Omental fat pad (tissue), 4 donors: ENCODE measurements at places on chromosomes 11 and 22.

- DNase-seq: no peak
Observed at GRCh38 chr22:50019316-50019715, 6.8 kb upstream of the IL17REL start.

- DNase-seq: no peak
Observed at GRCh38 chr11:94447149-94447548, 45.9 kb upstream of the GPR83 start.

- DNase-seq: no peak
Observed at GRCh38 chr11:106480581-106481190, 403.2 kb downstream of the AASDHPPT start.

DNA sequence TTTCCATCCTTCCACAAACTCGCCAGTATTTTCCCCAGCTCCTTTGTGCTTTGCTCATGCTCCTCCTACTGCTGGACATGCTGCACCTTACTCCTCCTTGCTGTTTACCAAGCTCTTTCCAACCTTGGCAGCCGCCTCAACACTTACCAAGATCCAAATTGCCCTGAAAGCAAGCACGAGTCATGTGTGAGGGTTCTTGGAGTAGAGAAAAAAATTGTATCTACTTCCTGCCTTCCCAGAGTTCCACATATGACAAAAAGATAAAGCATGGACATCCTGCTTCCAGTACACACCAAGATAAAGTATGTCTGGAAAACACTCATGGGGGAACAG lies 767.5 kb downstream of the NTM start:
- DNase-seq: no peak

DNA sequence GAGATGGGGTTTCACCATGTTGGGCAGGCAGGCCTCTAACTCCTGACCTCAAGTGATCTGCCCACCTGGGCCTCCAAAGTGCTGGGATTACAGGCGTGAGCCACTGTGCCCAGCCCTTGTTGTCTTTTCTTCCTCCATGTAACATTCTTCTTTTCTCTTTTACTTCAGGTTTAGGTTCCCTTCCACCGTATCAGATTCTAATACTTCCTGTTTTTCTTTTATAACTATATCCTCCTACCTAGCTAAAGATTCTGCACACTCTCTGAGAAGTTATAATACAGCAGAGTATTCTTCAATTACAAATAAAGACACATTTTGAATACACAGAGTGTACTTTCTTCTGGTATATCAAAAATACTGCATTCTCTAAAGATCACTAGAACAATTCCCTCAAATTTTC lies 33.2 kb upstream of the GAB2 start:
- DNase-seq: no peak

- DNase-seq: no peak
Observed at GRCh38 chr11:133711545-133711944, 133.8 kb downstream of the SPATA19 start.

DNA sequence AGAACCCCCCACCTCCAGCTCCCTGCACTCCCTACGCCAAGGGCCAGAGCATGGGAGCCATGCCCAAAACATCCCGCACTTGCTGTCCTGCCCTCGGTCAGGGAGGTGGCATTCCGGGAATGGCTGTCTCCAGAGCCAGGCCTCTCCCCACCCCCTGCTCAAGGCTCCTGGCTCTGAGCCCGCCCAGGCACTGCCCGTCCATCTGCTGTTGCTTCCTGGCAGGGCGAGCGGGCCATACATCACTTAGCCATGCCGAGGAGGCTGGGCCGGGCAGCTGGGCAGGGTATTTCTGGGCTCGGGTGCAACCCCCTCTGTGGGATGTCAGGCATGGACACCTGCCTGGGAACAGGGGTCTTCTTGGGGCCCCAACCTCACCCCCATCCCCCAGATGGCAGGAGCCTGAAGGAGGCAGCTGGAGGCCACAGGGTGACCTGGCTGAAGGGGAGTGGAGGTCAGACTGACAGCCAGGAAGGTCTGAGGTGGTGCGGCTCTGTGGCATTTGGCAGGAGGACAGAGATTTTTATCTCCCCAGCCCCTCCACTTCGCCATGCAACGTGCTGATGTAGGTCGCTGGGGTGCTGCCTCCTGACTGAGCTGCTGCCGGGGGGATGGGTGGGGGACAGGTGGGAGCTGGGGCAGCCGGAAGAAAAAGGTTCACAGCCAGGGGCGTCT lies 8.7 kb upstream of the CABP7 start:
- no peak for DNase-seq

GRCh38 chr11:116283300-116283699 lies 489.5 kb downstream of the BUD13 start:
- no peak for DNase-seq

GRCh38 chr11:22807855-22808570 lies 21.6 kb downstream of the SVIP start:
- no peak for DNase-seq

GRCh38 chr11:36394056-36394455 lies 98.0 kb downstream of the PRR5L start:
- DNase-seq: no peak

DNA sequence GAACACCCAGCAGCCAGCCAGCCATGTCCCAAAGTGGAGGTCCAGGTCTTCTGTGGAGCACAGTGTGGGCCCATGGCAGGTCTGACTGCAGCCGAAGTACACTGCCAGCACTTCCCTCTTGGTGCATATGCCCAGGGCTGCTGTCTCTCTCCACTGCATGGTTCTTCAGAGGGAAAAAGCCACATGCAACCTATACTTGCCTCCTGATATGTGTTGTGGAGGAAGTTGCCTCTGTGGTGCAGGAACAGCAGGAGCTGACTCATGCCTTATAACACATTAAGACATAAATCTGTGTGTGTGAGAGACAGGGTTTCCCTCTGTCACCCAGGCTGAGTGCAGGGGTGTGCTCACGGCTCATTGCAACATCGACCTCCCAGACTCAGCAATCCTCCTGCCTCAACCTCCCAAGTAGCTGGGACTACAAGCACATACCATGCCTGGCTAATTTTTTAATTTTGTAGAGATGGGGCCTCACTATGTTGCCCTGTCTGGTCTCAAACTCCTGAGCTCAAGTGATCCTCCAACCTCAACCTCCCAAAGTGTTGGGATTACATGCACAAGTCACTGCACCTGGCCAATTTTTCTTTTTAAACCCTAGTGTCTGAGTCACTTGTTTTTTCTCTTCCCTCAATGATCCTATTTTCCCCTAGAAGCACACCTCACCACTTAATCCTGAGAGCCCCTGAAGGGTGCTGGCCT lies 98.8 kb downstream of the MPPED2 start:
- DNase-seq: no peak

DNA sequence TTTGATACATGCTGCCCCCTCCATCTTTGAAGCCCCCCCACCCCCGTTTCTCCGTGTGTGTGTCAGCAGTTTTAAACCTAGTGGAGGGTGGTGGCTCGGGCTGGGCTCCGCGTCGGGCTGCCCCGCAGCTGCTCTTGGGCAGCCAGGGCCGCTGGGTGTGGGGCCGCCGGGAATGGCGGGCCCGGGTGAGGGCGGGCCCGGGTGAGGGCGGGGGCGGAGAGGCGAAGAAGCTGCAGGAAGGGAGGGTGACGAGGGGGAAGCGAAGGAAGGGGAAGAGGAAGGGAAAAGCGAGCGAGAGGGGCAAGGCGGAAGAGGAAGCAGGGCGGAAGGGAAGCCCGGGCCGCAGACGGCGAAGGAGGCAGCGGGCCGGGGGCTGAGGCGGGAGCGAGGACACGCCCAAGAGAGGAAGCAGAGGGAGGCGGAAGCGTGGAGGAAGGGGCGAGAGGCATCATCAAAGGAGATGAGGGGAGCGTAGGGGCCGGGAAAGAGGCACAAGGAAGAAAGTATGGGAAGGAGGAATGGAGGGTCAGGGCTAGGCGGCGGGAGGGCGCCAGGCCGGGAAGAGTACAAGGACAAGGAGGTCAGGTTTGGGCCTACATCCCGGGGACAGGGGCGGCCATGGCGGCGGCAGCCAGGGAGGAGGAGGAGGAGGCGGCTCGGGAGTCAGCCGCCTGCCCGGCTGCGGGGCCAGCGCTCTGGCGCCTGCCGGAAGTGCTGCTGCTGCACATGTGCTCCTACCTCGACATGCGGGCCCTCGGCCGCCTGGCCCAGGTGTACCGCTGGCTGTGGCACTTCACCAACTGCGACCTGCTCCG lies 82.4 kb downstream of the BCR start:
- no peak for DNase-seq

DNA sequence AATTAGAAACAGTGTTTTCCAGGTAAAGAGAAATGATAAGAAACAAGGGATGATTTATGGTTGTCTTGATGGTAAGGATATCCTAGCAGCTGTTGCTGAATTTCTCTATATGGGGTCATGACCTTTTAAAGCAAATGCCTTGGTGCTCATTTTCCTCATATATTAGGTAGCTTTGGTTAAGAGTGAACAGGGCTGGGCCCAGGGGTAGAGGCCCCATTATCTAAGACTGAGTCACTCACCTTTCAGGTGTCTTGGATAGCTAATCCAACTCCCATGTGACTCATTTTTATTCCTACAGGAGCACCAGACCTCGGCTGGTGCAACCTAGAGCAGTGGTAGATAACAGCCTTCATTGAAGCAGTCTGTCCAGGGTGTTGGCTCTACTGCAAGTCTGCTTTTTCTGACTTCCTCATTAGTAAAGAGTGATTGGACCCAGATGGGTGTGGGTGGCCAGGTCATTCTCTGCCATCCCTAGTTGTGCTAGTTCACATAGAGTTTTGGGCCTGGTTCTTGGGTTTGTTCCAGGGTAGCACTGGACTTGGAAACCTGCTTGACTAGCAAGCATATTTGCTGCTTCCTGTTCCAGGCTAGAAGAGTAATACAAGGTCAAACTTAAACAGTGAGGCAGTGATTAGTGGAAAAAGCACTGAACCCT lies 37.4 kb downstream of the CTNND1 start:
- DNase-seq: no peak

DNA sequence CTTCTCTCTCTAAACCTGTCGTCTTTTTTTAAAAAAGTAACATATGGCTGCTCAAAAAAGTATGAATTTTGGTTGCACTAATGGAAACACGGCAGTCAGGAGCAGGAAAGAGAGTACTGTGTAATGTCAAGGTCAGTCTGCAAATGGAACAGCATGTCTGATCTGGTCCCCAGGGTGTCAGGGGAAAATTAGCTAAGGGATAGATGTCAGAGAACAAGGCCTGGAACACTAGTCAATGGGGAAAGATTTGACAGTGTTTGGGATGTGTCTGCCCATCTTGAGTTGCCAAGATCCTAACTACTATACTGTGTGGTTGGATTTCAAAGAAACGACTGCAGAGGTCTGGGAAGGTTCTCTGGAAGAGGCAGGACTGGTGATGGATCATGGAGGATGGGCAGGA lies 65.7 kb upstream of the PHOX2A start:
- DNase-seq: no peak

GRCh38 chr11:111299101-111300026 lies 1.0 kb downstream of the POU2AF3 start:
- DNase-seq: no peak

- DNase-seq: no peak
Observed at GRCh38 chr22:24159650-24160049, 21.6 kb upstream of the SUSD2 start.

GRCh38 chr11:68002575-68002937 lies 1.3 kb downstream of the UNC93B1 start:
- DNase-seq: no peak

- DNase-seq: no peak
Observed at GRCh38 chr11:107405260-107405659, 52.4 kb downstream of the CWF19L2 start.

DNA sequence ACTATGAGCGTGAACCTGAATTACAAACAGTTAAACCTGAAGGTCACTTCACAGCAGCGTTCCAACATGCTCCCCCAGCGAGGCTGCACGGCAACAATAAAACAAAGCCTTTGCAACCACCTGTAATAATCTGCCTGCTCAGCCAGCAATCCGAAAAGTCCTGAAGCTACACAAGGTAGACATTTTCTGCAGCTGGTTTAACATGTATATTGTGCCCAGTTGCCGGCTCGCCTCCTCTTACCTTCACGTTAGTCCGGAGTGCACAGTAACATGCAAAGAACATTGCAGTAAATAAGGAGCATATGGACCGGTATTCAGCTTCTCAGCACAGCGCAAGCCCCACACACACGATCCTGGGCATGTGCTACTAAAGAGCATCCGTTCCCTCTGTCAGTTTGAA lies 704.3 kb downstream of the DLG2 start:
- no peak for DNase-seq

GRCh38 chr11:134460062-134460561 lies 48.1 kb upstream of the B3GAT1 start:
- no peak for DNase-seq

GRCh38 chr11:88435415-88435814 lies 97.9 kb upstream of the CTSC start:
- DNase-seq: no peak

DNA sequence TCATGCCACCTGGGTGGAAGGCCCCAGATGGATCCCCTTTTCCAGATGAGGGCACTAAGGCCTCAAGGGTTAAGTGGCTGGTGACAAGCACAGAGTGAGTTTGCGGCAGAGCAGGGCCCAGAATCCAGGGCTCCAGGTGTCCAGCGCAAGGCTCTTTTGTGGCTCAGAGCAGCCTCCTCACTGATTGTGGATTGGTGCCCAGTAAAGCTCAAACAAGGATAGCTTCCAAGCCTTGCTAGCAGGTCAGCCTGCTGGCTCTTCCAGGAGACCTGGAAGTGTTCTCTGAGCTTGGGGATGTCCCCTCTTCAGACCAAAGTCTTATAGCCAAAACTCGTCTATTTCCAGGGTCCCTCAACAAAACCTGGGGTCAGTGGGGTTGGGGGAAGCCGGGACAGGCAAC lies 167.6 kb upstream of the SYT13 start:
- no peak for DNase-seq

- no peak for DNase-seq
Observed at GRCh38 chr11:118524757-118525470, 2.4 kb upstream of the TTC36 start.

DNA sequence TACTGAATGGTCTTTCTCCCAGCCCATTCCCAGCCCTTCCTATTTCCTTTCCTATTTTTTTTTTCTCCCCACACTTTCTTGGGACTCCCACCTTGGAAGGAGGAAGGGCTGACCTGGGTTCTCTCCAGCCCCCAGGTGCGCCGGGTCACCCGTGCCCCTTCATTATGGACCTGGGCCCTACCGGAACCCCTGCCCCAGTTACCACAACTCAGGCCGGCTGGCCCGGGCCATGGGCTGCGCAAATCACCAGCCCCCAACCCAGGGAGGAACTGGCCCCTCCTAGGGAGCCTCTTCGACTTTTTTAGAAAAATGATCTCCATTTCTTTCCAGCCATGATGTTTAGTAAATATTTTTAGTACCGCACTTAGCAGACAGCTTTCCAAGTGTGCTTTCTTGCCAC lies 62.2 kb downstream of the MORC2 start:
- no peak for DNase-seq

- DNase-seq: no peak
Observed at GRCh38 chr22:41367680-41368542, 13.8 kb upstream of the TEF start.

DNA sequence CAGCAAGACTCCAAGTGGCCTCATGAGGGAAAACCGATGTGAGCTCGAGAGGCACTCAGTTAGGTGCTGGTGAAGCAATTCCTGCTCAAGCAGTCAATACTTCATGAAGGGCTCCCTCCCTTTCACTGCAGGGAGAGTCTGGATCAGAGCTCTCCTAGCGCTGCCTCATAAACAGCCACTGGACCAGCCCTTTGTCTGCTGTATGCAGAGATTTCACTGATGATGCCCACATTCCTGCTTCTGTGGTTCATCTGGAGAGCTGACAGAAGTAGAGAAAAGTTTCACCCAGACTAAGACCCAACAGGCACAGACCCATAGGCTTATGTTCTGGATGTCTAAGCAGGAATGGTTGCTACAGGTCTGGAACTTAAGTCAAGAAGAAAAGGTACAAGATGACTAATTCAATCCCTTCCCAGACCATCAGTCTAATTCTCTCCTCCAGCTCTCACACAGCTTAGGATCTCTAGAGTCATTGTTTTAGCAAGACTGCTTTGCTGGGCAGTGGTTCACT lies 4.0 kb downstream of the UCP2 start:
- DNase-seq: no peak

GRCh38 chr11:39443424-39444022 lies 2015.9 kb downstream of the LRRC4C start:
- no peak for DNase-seq
